ENCODE measurements at places on chromosomes 3 and 15.

- no peak for DNase-seq
Observed at GRCh38 chr3:522888-523287, 326.3 kb downstream of the CHL1 start.

GRCh38 chr3:58999134-58999773, 50.6 kb downstream of the CFAP20DC start:
- no peak for DNase-seq

- DNase-seq = peak; percentile 87
Observed at GRCh38 chr3:69558912-69559311, 173.0 kb upstream of the FRMD4B start.

- no peak for DNase-seq
Observed at GRCh38 chr3:190432216-190432615, 17.5 kb downstream of the TMEM207 start.

Data from HL-60 (cell line).